Liver (tissue), 10 donors: ENCODE measurements at places on chromosomes 2 and 18. TPM values are rescaled to one million over a fixed set of nuclear protein-coding genes. Genes with fewer than 3 reads are reported as not detected.
A peak's percentile ranks its signal among the peaks of the same experiment; 100 is the strongest.

RAD51AP2 gene
- 0.14 TPM for total RNA-seq

- no peaks in the 10 kb centered on the region for H3K27me3 ChIP-seq
- DNase-seq, result no peak
- no peak overlapping the region for H3K27ac ChIP-seq
- H3K4me3 ChIP-seq, result no peak overlapping the region
- no peaks in the 10 kb centered on the region for H3K4me1 ChIP-seq
- H3K36me3 ChIP-seq, result no peaks in the 10 kb centered on the region
Measured at GRCh38 chr18:54673936-54674335, 82.9 kb downstream of the DYNAP start.

TCF4 gene
- total RNA-seq, result 15.3 TPM

DNA sequence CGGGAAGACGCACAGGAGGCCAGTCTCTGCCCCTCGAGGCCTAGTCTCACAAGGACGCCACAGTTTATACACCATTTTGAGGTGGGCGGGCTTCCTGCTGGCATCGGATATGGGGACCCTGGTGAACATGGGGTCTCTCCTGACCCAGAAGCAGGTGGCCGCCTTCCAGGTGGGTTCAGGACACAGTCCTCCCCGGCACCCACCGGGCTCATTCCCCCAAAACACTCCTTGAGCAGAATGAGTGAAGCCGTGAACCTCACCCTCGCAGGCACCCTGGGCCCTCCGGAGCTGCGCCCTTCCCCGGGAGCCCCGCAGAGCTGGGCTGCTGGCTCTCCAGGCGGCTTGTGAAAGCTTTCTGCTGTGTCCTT lies 6.5 kb downstream of the NFATC1 start:
- no peak overlapping the region for H3K4me3 ChIP-seq
- no peak for DNase-seq
- no peak overlapping the region for H3K27ac ChIP-seq

TRIM43 gene
- total RNA-seq, result not detected

GRCh38 chr18:10247021-10247741 lies 207.3 kb upstream of the APCDD1 start:
- H3K27me3 ChIP-seq, result no peaks in the 10 kb centered on the region
- no peaks in the 10 kb centered on the region for H3K36me3 ChIP-seq
- H3K4me3 ChIP-seq, result no peak overlapping the region
- H3K27ac ChIP-seq, result no peak overlapping the region
- H3K4me1 ChIP-seq, result no peaks in the 10 kb centered on the region

GRCh38 chr2:144519934-144520731 lies at the start of gene ZEB2:
Gene ZEB2 (minus strand): TSS chr2:144520119. CDS start chr2:144517350, 2,769 bp downstream.
- peak within 1 kb of the TSS; percentile 24 for H3K4me3 ChIP-seq
- peak within 1 kb of the TSS; percentile 87 for H3K27ac ChIP-seq
- peaks cover 37% of the 10 kb centered on the region for H3K4me1 ChIP-seq
- peaks cover 9% of the 10 kb centered on the region for H3K27me3 ChIP-seq
- H3K36me3 ChIP-seq, result no peaks in the 10 kb centered on the region
- peak; percentile 64 for DNase-seq

STARD6 gene
- not detected for total RNA-seq

SERPINB12 gene
- total RNA-seq, result not detected

SERPINB3 gene
- not detected for total RNA-seq

FBXO36 gene
- 0.56 TPM for total RNA-seq

DNA sequence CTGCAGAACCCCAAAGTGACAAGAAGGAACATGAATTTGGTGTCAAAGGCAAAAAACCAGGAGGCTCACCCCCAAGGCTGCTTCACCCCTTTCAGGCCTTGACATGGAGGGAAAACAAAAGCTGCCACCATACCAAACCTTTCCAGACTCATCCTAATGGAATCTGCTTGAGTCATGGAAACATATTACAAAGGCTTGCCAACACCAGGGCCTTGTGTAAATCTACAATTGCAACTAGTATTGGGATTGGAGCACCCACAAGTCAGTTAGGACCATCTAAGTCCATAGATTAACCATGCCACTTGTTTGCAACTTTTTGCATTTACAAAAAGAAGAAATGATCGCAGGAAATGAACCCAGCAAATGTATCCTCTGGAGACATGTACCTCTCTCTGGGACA lies 297.6 kb downstream of the CDCA7 start:
- no peak overlapping the region for H3K27ac ChIP-seq
- DNase-seq, result no peak
- H3K4me3 ChIP-seq, result no peak overlapping the region
- H3K4me1 ChIP-seq, result no peaks in the 10 kb centered on the region

GRCh38 chr18:2776601-2777000 lies 70.2 kb upstream of the EMILIN2 start:
- DNase-seq, result no peak
- H3K27ac ChIP-seq, result no peak overlapping the region
- no peaks in the 10 kb centered on the region for H3K4me1 ChIP-seq
- H3K27me3 ChIP-seq, result no peaks in the 10 kb centered on the region
- H3K4me3 ChIP-seq, result no peak overlapping the region

DNA sequence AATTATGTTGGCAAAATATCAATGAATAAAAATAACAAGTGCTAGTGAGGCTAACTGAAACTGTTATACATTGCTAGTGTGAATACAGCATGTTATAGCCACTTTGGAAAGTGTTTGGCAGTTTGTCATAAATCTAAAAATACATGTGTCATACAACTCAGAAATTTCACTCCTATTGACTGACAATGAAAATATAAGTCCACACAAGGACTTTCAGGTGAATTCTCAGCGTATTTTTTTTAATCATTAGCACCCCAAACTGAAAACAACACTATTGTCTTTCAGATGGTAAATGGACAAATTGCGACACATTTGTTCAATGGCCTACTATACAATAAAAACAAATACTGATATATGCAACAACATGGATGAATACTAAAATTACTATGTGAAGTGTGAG lies 884.8 kb downstream of the TRIB2 start:
- DNase-seq, result no peak
- H3K27ac ChIP-seq, result no peak overlapping the region
- H3K4me1 ChIP-seq, result no peaks in the 10 kb centered on the region
- H3K36me3 ChIP-seq, result no peaks in the 10 kb centered on the region
- H3K4me3 ChIP-seq, result no peak overlapping the region

GRCh38 chr18:48324651-48325050 lies 84.5 kb downstream of the ZBTB7C start:
- H3K36me3 ChIP-seq, result no peaks in the 10 kb centered on the region
- no peak overlapping the region for H3K27ac ChIP-seq
- DNase-seq, result no peak
- no peak overlapping the region for H3K4me3 ChIP-seq
- H3K27me3 ChIP-seq, result no peaks in the 10 kb centered on the region

SIX3 gene
- total RNA-seq, result not detected

- no peaks in the 10 kb centered on the region for H3K4me1 ChIP-seq
- H3K27ac ChIP-seq, result no peak overlapping the region
- no peak for DNase-seq
- no peak overlapping the region for H3K4me3 ChIP-seq
- H3K27me3 ChIP-seq, result no peaks in the 10 kb centered on the region
Measured at GRCh38 chr2:196307775-196308305, 136.5 kb upstream of the STK17B start.

- peak overlapping the region; percentile 19 for H3K27ac ChIP-seq
- no peaks in the 10 kb centered on the region for H3K27me3 ChIP-seq
- no peak for DNase-seq
- peaks cover 38% of the 10 kb centered on the region for H3K4me1 ChIP-seq
Measured at GRCh38 chr18:58097121-58097906, 53.3 kb downstream of the NEDD4L start.

RNF152 gene
- 115 TPM for total RNA-seq

DNA sequence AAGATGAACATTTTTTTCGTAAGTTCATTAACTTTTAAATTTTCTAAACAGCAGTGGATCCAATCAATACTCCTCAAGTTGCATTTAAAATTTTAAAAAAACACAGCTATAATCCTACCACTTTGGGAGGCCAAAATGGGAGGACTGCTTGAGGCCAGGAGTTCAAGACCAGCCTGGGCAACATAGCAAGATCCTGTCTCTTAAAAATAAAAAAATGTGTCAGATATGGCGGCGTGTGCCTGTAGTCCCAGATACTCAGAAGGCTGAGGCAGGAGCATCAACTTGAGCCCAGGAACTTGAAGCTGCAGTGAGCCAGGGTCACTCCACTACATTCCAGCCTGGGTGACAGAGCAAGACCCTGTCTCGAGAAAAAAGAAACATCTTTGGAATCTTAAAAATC lies 59.8 kb upstream of the RNU4ATAC start:
- H3K4me3 ChIP-seq, result no peak overlapping the region
- DNase-seq, result no peak
- no peak overlapping the region for H3K27ac ChIP-seq

GRCh38 chr2:180669016-180669415 lies 311.4 kb upstream of the UBE2E3 start:
- no peaks in the 10 kb centered on the region for H3K36me3 ChIP-seq
- no peak overlapping the region for H3K27ac ChIP-seq
- H3K4me3 ChIP-seq, result no peak overlapping the region
- no peaks in the 10 kb centered on the region for H3K27me3 ChIP-seq
- no peak for DNase-seq

DNMT3A gene
- 11.9 TPM for total RNA-seq

GRCh38 chr2:168312036-168312822 lies 64.8 kb upstream of the STK39 start:
- no peak for DNase-seq
- H3K4me3 ChIP-seq, result no peak overlapping the region
- no peaks in the 10 kb centered on the region for H3K27me3 ChIP-seq
- no peak overlapping the region for H3K27ac ChIP-seq
- H3K4me1 ChIP-seq, result no peaks in the 10 kb centered on the region

- DNase-seq, result no peak
- no peaks in the 10 kb centered on the region for H3K27me3 ChIP-seq
- H3K36me3 ChIP-seq, result no peaks in the 10 kb centered on the region
- no peaks in the 10 kb centered on the region for H3K4me1 ChIP-seq
- no peak overlapping the region for H3K27ac ChIP-seq
Measured at GRCh38 chr18:57837917-57838548, 34.9 kb upstream of the ATP8B1 start.

DNA sequence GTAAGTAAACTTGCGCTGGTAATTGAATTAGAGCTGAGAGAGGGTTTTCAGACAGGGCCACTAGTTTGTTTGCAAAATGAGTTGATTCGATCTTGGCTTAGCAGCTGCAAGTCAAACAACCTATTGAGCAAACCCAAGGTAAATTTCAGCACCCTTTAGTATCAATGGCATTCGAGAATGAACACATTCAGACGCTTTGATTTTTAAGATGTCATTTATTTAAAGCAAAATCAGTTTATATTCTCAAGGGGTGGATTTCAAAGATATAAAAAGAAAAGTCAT lies 44.2 kb downstream of the TGIF1 start:
- H3K36me3 ChIP-seq, result no peaks in the 10 kb centered on the region
- no peaks in the 10 kb centered on the region for H3K27me3 ChIP-seq
- H3K4me1 ChIP-seq, result peaks cover 28% of the 10 kb centered on the region
- DNase-seq, result no peak
- no peak overlapping the region for H3K4me3 ChIP-seq

CPS1 gene
- total RNA-seq, result 651 TPM

HS1BP3 gene
- total RNA-seq, result 14.1 TPM

DNA sequence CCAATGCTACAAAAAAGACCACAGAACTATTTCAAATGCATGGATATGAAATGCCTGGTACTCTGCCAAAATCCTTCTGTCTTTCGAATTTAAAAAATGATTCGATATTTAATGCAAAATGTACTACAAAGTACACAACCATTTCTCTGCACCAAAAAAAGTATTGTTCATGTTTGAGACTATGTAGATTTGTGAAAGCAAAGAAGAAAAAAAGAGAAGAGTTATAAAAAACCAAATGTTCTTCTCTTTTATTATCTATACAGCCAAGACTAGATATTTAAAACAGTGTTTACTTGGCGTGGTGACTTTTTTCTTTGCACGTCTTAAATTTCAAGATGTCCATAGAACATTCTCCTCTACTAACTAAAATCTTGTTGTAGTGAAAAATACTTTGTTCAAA lies 89.2 kb downstream of the DTNA start:
- no peaks in the 10 kb centered on the region for H3K27me3 ChIP-seq
- no peak overlapping the region for H3K4me3 ChIP-seq
- no peak for DNase-seq

DNA sequence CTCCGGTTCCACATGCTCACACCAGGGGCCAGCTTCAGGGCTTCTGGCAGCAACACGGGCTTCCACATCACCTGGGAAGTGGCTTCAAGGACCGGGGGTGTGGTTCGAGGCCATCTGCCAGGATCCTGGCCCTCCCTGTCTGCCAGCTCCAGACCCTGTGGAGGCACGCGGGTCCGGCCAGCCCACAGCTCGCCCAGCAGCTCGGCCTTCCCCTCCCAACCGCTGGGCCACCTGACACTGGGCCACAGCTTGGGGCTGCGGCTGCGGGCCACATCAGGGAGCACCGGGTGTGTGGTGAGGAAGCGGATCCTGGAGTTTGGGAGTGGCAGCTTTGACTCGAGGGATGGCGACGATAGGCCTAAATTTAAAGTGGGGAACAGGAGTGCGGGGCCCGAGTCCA lies 7.0 kb downstream of the C2orf81 start:
- no peak overlapping the region for H3K27ac ChIP-seq
- no peak overlapping the region for H3K4me3 ChIP-seq
- DNase-seq, result no peak
- H3K36me3 ChIP-seq, result no peaks in the 10 kb centered on the region

DNA sequence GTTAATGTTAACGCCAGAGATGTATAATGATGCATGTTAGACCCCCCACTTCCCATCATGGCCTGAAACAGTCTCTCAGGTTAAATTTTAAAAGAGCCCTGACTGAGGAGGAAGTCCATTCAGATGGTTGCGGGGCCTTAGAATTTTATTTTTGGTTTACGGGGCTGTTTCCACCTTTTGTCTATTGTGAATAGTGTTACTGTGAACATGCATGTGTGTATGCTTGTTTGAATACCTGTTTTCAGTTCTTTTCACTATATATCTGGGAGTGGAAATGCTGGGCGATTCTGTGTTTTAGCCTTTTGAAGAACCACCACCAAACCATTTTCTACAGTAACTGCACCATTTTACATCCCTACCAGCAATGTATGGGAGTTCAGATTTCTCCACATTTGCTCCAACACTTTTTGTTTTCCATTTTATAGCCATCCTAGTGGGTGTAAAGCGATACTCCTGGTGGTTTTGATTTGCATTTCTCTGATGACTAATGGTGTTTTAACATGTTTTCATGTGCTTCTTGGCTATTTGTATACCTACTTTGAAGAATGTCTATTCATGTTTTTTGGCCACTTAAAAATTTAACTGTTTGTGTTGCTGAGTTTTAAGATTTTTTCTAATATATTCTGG lies 133.0 kb downstream of the MYO3B start:
- no peaks in the 10 kb centered on the region for H3K36me3 ChIP-seq
- H3K4me1 ChIP-seq, result no peaks in the 10 kb centered on the region
- H3K27ac ChIP-seq, result no peak overlapping the region
- no peak for DNase-seq
- no peaks in the 10 kb centered on the region for H3K27me3 ChIP-seq
- no peak overlapping the region for H3K4me3 ChIP-seq
